ENCODE measurements at places on chromosomes 7 and 10. TPM values are rescaled to one million over a fixed set of nuclear protein-coding genes. Genes with fewer than 3 reads are reported as not detected.

FZD8 gene
- total RNA-seq: 13.0 TPM

TMEM184A gene
- total RNA-seq: 9.0 TPM

PSD gene
- 0.75 TPM for total RNA-seq

FAM25C gene
- not detected for total RNA-seq

RBP3 gene
- total RNA-seq: not detected

NEUROD6 gene
- total RNA-seq: not detected

ZNF365 gene
- total RNA-seq: 2.9 TPM

FAM25G gene
- total RNA-seq: not detected

ADCY1 gene
- 0.61 TPM for total RNA-seq

SPDYE1 gene
- total RNA-seq: not detected

WNT8B gene
- not detected for total RNA-seq

MNX1 gene
- 0.47 TPM for total RNA-seq

DNA sequence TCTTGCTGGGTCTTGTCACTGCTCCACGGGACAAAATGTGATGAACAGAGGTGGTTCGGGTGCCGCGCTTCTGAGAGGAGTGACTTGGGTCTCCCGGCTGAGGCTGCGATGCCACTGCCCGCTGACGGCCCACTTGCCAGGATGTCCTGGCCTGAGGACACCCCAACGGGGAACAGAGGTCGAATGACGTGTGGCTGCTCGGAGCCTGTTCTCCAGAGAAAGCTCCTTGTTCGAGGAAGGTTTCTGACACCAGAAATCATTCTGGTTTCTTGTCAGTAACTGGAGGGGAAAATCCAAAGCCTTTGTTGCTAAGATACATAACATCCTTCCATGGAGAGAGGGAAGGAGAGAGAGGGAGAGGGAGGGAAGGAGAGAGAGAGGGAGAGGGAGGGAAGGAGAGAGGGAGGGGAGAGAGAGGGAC lies 236.4 kb downstream of the WDR37 start:
- DNase-seq: no peak

DNA sequence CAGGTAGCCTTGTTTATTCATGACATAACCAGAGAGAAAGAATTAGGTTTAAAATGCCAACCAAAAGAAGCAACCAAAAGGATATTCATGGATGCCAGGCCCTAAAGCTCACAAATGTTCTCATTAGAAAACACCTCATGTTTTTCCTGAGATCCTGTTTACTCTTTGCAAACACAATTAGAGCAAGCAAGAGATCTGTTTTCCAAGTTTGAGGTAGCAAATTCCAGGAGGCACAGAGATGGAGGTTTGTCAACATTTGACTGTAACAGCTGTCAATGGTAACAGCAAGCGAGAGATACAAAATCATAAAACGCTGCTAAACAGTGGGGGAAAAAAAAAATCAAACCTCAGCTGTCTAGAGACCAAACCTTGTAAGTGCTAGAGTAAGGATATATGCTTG lies 182.2 kb downstream of the PLXDC2 start:
- DNase-seq: no peak

GRCh38 chr7:116978006-116978405 lies 24.7 kb downstream of the ST7 start:
- DNase-seq: no peak

- DNase-seq: no peak
These were observed 29.9 kb downstream of the DYNC1I1 start for GRCh38 chr7:95802270-95802669.

- DNase-seq: no peak
These were observed 561.6 kb downstream of the TCERG1L start for GRCh38 chr10:130749911-130750310.

- DNase-seq: no peak
These were observed 179.9 kb upstream of the NPVF start for GRCh38 chr7:25408012-25408687.

DNA sequence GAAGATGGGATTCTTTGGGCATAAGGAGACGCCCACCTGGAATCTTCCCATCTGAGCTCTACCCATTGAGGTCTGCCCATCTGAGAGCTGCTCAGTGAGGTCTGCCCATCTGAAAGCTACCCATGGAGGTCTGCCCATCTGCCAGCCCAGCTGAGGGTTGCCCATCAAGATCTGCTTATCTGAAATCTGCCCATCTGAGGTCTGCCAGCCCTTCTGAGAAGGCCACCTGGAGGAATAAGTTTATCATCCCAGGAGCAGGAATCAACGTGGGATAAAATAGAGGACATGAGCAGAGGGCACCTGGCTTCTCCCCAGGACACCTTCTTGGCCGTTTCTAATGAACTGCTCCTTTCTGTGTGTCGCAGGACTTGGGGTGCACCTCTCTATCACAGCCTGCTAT lies 35.3 kb upstream of the PDZD8 start:
- no peak for DNase-seq

GRCh38 chr10:116164291-116164690 lies 108.7 kb downstream of the GFRA1 start:
- no peak for DNase-seq

DNA sequence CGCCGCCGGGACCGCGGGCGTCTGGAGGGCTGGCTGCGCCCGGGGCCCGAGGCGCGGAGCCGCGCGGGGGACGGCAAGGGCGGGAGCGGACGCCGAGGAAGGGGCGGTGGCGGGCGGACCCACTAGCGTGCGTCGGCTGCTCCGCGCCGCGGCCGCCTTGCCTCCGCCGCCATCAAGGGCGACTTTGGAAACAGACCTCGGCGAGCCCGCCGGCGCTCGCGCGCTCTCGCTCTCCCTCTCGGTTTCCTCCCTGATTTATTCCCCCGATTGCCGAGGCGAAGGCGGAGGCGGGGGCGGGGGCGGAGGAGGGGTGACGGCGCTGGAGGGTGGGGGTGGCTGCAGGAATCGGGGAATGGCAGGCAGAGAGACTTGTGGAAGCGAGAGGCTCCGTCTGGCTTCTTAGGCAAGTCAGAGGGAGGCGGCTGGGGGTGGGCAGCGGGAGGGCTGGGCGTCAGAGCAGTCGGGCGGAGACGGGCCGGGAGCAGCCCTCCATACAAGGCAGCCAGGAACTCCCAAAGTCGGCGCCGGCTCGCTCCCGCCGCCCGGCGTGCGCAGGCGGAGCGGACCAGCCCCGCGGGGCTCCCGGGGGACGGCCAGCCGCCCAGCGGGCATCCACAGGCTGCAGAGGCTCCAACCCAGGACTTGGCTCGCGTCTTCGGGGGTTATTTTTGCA lies at the start of gene CACNA2D1:
Gene CACNA2D1 (minus strand): TSS at position 231 of the 673 bp plus-strand sequence.
- DNase-seq: no peak

- DNase-seq: no peak
These were observed 74.1 kb downstream of the NRBF2 start for GRCh38 chr10:63206997-63207811.

- DNase-seq: no peak
These were observed 3.6 kb downstream of the INA start for GRCh38 chr10:103280506-103280905.

DNA sequence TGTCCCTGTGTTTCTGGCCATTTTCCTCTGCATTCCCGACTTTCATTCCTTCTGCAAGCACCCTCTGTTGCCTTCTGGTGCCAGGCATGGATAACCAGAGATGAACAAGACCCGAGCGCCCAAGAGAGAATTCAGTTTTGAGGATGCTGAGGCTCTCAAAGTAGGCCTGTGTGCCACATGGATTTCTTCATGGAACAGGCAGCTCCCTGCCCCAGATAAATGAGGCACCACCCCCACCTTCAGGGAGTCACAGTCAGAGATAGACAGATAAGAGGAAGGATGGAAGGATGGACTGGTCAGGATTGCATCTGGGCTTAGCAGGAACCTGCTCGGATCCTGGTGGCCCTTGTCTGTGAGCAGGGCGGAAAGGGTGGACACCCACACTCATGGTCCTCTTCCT lies 49.4 kb downstream of the ADCYAP1R1 start:
- no peak for DNase-seq

- no peak for DNase-seq
These were observed 119.5 kb downstream of the TRRAP start for GRCh38 chr7:98997846-98998245.

- no peak for DNase-seq
These were observed 21.9 kb downstream of the ADAP1 start for GRCh38 chr7:932651-932975.

DNA sequence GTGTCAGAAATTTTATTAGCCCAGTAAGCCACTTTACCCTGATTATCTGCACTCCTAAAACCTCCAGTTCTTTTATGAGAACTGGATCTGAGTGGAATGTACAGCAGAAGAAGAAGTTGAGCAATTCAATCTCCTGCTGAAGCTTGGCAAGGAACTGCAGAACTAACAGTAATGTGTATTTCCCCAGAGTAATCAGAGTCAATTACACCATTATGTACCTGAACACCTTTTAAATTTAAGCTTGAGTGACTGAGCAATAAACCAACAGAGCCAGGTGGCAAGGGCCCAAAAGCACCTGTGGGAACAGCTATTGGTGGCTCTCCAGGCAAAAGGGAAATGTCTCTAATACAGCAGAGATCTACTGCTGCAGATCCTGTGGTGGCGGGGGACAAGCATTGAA lies 40.1 kb upstream of the AKR1C2 start:
- peak; percentile 73 for DNase-seq

DNA sequence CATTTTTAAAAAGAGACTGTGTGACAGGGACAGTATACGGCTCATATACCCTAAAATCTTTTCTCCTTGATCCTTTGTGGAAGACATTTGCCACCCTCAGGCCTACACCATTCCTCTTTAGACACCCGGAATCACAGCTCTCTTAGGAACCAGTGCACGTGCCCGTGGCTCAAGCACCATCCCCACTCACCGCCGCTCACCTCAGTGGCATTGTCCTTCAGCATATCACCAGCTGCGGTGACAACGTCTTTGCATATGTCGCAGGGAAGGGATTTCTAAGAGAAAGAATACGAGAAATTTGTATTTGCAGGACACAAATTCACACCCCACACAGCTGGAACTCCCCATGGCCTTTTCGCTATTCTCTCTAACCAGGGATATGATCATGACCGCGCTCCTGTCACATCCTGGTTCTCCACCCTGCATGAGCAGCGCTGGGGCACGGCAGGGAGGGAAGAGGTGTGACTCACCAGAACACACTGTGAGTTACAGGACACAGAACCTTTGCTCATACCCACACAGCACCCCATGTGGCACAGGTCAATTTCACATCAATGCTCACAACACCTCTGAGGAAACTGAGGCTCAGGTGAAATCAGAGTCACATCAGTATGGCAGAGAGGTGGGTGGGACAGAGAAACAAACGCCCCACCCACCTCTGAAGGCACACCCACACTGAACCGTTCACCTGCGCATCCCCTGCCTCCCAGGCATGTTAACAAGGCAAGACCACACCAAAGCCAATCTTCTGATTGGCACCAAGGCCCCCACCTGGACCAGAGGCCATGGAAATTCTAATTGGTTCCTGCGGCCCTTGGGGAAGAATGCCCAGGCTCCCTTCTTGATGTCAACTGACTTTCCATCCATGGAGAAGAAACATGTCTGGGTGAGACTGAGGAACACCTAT lies 19.2 kb downstream of the PSAP start:
- peak; percentile 61 for DNase-seq

DNA sequence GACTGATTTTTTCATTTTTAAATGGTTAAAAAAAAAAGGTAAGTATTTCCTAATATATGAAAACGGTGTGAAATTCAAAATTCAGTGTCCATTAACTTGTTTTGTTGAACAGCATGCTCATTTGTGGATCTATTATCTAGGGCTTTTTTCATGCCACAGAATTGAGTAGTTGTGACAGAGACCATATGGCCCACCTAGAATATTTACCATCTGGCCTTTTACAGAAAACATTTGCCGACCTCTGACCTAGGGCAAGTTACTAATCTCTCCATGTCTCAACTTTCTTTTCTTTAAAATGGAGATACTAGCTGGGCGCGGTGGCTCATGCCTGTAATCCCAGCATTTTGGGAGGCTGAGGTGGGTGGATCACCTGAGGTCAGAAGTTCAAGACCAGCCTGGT lies 41.3 kb downstream of the GRK5 start:
- no peak for DNase-seq

DNA sequence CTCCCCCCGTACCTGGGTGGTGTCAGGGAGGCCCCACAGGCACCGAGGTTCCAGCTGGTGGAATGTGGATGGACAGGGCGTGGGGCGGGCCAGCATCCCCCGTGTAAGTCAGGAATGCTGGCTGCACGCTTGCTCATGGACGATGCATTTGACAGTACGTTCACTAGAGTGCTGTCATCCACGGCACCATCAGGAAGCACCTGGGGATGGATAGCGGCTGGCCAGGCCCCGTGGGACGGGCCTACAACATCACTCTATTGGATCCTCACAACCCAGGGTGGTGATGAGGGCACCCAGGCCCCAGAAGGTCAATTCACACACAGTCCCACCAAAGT lies 63.6 kb downstream of the INSIG1 start:
- DNase-seq: no peak

All from MCF 10A (cell line).